ENCODE measurements at places on chromosomes 11 and 22.

DNA sequence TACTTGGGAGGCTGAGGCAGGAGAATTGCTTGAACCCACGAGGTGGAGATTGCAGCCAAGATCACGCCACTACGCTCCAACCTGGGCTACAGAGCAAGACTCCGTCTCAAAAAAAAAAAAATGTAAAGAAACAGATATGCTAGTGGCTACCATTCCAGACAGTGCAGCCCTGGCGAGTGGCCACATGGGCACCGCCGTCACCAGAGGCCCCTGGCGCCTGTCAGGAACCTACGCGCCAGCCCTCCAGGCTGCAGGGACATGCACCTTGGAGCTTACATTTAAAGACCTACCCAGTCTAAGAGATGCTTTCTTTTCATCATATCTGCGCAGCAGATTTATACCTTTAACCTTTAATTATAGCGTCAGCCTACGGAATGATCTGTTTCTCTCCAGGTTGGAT is 37.2 kb upstream of the IGSF9B start:
- DNase-seq: no peak

DNA sequence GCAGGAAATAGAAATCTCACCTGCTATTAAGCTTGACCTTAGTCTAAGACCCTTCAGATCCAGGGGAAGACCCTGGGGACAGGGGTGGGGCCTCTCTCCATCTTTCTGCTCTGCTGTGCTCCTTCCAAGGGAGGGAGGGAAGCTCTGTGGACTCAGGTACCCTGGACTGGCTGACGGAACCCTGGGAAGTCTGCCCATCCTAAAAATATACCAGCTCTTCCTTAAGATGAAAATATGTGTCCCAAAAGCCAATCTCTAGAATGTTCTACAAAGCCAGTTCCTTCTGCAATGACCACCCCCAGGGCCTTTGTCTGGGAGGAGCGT is 73.7 kb downstream of the RTL6 start:
- no peak for DNase-seq

- DNase-seq: no peak
Measured at GRCh38 chr11:84501750-84502149, 1125.4 kb downstream of the DLG2 start.

- DNase-seq: no peak
Measured at GRCh38 chr22:23213022-23213555, 32.8 kb downstream of the BCR start.

DNA sequence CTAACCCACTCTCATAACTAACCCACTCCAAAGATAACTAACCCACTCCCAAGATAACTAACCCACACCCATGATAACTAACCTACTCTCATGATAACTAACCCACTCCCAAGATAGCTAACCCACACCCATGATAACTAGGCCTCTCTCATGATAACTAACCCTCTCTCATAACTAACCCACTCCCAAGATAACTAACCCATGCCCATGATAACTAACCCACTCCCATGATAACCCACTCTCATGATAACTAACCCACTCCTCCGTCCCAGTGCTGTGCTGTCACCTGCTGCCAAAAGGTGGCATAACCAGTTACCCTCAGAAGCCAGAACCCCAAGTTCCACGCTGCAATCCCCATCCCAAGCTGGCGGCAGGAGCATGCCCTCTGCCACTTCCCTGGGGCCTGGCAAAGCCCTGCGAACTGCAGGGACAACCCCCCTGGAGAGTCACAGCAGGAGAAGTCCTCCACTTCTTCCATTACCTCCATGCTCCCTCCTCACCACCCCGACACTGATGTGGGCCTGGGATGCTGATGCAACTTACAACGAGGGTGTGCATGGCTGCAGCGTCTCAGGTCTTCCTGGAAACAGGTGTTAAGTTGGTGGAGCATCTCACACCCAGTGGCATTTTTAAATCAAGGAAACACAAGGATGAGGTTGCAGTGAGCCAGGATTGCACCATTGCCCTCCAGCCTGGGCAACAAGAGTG is 30.8 kb upstream of the CELSR1 start:
- no peak for DNase-seq

DNA sequence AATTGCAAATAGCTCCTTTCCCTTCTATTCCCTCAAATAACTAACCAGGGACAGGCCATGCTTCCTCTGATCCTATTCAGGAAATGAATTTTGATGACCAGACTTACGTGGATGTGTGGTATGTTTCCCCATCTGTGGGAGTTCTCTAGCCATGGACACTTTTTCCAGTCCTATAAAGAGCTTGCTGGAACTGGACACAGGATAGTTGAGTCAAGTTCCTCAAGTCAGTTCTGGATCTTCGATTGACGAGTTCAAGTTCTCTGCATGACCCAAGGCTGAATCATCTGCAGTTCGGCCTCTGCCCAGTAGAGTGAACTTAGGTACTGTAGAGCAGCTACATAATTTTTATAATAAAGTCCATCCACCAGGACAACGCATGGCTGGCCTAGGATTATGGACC is 52.7 kb upstream of the CCND1 start:
- DNase-seq: no peak

DNA sequence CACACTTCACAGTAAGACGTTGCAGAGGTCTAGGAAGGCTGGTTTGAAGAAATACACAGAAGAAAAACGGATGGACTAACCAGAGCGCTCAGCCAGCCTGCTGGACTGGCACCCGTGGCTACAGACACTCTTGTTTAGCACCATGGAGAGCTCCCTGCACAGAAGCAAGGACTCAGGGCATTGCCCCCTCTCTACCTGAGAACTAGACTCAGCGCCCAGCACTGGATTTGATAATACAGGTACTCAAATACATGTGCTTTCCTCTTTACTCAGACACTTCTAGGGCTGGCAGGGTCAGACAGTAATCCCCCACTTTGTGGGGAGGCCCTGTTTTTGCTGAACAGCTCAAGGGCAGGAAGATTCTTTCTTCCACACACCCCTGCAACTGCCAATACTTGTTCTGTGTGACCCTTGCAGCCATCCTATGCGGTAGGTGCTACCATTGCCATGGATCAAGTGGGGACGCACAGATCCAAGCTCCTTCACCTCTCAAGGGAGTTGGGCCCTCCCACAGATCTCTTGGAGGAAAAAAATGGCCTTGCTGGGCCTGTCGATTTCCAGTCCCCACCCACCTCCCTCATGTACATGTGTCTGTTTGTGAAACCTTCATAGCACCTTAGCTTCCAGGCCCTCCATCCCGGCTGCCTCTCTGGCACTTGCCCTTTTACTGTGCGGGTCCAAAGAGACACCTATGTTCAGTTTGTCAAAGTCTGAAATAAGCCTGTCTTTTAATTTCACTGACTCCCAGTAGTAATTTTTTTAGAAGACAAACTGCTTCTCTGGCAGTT is 5.1 kb upstream of the P2RX6 start:
- DNase-seq: no peak

GRCh38 chr11:69791276-69792180 is 16.4 kb upstream of the FGF4 start:
- DNase-seq: no peak

- DNase-seq: no peak
Measured at GRCh38 chr11:36037031-36037430, 93.2 kb downstream of the LDLRAD3 start.

DNA sequence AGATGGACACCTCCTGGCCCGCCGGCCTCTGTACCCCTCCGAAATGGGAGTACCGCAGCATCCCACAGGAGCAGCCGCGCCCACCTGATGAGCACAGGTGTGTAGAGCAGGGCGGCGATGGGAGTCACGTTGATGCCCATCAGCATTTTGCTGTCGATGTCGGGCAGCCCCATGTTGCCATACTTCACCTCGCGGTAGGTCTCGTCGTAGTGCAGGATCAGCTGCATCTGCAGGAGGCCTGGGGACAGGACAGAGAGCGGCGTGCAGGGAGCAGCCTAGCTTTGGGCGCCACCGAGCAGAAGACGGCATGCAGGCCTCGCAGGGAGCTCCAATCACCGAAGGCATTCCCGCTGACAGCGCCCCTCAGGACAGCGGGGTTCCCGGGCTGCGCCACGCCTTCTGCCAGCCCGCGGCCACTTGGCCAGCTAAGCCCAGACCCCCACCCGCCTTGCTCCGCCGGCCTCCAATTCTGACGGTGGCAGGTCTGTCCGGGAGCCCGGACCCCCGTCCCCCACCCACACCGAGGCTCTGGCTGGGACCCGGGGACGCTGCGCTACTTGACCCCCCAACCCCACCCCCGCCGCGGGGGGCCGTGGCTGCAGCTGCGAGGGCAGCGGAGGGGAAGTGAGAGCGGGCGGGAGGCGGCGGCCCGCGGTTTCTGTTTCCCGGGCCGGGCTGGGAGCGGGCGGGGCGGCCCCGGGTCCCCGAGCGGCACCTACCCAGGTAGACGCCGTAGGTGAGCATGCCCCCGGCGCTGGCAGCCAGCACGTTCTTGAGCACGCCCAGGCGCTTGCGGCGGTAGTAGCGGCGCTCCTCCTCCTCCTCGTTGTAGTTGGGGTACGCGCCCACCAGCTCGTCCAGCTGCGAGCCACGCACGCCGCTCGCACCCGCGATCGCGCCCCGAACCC is 705 bp downstream of the UNC93B1 start:
- peak; percentile 25 for DNase-seq

DNA sequence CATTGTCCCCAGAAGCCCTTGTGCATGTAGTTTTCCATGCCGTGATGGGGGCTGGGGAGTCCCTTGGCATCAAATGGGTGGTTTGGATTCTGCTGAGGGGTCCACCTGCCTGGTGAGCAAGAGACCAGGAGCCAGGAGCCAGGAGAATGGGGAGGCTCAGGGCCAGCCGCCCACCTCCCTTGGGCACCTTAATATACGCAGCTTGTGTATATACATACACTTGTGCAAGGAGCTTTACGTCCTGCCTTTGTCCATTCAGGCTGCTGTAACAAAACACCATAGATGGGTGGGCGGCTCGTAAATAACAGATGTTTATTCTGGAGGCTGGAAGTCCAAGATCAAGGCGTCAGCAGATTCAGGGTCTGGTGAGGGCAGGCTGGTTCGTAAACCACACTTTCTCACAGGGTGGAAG is 62.5 kb downstream of the SMIM38 start:
- no peak for DNase-seq

DNA sequence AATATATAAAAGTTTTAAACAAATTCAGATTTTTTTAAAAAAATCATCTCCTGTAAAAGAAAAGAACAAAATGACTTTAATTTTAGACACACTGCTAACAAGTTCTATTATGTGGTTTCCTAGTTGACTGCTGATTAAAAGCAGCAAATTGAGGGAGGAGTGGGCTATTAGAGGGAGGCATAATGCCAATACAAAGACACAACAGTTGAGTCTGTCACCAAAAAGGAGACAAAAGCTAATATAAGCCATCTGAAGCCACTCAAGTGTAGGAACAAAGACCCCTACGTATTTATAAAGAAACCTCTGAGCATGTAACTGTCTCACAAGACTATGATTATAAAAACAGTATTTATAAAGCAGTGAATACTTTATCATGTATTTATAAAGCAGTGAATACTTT is 28.6 kb downstream of the TMEM123 start:
- no peak for DNase-seq

- DNase-seq: no peak
Measured at GRCh38 chr11:22787551-22788162, 41.9 kb downstream of the SVIP start.

GRCh38 chr11:46038529-46038928 is 82.7 kb downstream of the PHF21A start:
- DNase-seq: no peak

All from stimulated activated CD8-positive, alpha-beta memory T cell treated with anti-CD3 and anti-CD28 coated beads, Interleukin-4, amount 100 ng/mL, for 4 hours (primary cell).